ENCODE measurements at places on chromosomes 5 and 9.

GRCh38 chr9:122816163-122816867 lies 12.1 kb downstream of the PDCL start:
- DNase-seq = peak; percentile 21

- DNase-seq = no peak
Observed at GRCh38 chr9:118273048-118273447, 568.8 kb downstream of the TLR4 start.

DNA sequence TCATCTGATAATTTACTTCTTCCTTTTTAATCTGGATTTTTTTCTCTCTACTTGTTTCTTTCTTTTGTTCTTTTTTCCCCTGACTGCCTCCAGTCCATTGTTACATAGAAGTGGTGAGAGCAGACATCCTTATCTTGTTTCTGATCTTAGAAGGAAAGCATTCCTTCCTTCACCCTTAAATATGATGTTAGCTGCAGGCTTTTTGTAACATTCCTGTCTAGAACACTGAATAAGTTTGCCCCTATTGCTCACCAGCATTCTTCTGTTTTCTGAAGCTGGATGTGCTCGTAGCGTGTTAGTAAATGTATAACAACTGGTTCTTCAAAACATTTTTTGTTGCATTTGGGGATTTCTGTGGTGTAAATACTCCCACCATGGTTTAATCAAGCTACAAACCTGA lies 136.7 kb upstream of the NFIL3 start:
- DNase-seq = no peak

GRCh38 chr9:131700765-131701435 lies 39.0 kb downstream of the RAPGEF1 start:
- no peak for DNase-seq

- DNase-seq = peak; percentile 44
Observed at GRCh38 chr5:172958331-172959046, 735 bp upstream of the RPL26L1 start.

DNA sequence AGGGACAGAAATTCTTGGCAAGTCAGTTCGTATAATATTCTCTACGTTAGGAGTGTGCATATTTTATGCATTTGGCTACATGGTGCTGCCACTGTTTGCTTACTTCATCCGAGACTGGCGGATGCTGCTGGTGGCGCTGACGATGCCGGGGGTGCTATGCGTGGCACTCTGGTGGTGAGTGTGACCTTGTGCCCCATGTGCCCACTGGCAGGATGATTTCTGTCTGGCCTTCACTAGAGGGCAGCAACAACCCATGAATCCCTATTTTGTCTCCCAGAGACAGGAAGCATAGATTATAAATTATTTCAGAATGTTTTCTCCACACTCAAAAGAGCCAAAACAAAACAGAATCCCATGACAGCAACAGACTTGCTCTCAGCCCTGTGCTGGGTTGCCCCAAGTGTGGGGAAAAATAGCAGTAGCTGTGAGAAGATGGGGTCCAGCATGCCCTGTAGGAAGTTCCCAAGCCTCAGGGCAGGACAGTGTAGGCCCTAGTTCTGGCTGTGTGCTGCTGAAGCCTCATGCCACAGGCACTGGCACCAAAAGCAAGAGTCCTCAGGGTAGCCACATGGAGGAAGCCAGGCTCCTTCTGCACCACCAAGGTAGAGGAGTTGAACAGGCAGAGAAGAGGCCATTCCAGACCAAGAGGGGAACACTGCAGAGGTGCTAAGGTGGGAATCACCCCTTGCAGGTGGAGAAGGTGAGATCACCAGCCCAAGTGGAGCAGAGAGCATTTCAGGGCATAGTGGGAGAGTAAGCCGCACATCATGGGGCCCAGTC lies 16.0 kb downstream of the SLC22A5 start:
- DNase-seq = peak; percentile 41

DNA sequence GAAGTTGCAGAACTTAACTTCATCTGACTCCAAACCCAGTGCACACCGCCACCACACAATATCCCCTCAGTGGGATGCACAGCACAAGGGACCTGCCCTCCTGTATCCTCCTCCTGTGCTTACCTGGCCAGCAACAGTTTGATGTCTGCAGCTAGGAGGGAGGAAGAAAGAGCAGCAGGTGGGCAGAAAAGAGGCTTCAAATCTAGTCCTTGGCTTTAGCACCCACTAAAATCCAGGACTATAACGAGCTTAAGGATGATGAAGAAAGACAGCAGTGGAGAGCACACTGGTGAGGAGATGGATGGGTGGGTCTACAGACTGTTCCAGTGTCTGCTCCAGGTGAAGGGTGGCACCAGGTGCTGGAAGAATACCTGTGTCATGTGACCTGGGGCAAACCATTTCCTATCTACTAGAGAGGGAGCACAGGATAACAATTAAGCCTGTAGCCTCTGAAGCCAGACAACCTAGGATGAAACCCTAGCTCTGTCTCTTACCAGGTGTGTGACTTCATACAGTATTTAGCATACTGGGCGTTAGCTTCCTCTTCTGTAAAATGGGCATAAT lies 100.0 kb downstream of the SH3TC2 start:
- no peak for DNase-seq

DNA sequence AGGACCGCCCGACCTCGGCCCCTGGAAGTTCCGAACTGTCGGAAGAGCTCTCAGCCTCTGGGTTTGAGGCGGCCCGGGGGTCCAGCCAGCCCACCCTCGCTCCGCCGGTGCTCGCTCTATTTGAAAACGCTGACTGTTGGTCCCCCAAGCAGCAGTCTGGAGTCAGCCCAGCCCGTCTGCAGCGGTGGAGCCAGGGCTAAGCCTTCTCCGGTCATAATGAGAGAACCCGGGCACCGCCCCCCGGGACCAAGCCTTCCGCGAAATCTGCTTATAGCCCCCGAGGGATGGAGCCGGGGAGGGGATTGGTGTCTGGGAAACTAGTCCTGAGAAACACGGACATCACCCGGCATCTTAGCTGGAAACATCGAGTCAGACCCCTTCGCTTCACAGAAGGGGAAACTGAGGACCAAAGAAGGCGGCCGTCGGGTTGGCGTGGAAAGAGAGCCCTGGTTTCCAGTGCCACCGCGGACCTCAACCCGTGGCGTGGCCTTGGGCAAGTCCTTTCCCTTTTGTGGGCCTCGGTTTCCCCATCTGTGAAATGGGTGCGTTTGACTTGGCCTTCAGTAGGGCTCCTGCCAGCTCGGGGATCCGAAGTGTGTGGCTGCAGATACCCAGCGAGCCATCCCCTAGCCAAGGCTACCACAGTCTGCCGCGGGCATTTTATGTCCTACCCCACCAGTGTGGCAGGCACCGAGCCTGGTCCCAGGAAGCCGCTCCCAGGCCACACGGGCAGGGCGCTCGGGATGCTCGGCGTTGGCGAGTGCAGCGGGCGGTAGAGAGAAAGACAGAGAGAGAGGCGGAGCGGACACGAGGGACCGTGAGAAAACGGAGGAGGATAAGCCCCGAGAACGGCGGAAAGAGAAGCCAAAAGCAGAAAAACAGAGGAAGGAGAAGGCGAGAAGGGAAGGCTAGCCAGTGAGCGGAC lies 857 bp downstream of the ADAM19 start:
- peak; percentile 12 for DNase-seq

GRCh38 chr9:79221084-79221483 lies 350.7 kb upstream of the TLE4 start:
- no peak for DNase-seq

DNA sequence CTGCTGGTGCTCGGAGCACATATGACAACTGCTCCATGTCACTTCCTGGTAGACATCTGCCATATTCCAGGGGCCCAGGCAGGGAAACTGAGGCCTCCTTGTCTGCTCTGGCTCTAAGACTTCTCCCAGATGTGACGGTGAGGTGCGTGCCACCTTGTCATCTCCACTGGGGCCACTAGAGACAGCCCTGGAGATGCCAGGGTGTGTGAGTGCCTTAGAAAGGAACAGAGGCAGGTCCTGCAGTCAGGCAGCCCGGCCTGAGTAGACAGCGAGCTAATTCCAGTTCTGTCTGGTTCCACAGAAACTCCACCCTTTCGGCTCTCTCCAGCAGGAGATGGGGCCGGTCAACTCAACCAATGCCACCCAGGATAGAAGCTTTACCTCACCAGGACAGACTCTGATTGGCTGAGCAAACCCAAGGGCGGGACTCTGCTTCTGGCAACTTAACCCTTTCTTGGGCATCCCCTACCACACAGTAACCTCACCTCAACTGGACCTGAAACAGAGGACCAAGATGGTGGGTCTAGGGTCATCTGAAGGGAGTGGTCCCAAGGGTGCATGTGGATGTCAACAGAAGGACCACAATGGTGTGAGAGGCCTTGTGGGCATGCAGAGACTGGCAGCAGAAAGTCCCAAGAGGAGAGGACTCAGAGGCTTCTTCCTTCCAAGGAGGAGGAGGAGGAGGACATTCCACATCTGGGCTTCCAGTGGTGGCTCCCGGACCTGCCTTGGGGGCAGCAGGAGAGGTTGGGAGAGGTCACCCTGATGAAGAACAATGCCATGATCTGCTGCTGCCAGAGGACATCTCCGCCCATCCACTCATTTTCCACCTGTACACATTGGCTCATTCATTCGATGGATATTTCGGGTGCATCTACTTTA lies 77.7 kb downstream of the RGS3 start:
- DNase-seq = no peak

DNA sequence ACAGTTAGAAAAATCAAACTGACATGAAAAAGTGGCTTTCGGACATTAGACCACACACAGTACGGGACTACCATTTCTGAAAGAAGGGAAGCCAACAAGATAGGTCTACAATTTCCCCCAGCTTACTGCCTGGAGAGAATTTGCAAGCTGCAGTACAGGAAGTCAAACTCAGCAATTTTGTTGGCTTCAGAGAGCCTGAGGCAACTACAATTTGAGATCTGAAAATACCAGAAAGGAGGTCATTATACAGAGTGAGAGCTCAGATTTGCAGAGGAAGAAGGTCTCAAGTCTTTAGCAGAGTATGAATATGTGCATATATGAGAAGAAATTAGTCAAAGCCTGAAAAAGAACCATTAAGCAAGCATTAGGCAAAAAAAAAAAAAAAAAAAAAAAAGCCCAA lies 83.0 kb downstream of the OXCT1 start:
- no peak for DNase-seq

GRCh38 chr5:1723957-1724821 lies 75.4 kb downstream of the MRPL36 start:
- DNase-seq = peak; percentile 2

DNA sequence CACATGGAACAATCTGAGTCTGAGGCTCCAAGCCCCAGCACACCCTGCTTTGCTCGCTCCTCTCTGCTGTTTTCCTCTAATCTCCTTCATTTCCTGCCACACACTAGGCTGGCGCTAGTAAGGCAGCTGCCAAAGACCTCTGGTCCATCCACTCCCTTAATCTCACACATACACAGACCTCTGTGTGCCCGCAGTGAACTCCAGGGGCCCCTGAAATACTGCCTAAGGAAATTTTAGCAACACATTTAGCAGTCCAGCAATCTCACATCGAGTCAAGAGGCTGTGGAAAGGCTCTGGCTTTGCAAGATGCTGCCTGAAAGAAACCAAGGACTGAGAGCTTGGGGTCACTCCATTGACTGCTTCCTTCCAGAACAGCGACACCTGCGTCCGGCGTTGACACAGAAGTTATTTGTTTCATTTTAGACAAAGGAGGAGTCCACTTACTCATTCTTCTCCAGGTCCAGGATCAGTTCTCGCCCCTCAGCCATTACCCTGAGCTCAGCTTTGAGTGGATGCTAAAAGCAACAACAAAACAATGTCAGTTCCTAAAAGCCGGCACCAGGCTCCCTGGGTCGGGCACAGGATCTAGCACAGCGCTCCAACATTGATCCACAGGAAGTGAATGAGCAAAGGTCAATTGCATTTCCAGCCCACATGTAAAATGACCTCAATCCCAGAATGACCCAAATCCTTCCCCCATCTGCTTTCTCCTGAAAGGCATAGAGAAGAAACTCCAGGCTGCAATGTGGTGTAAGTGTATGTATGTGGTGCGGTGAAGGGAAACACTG lies 11.5 kb downstream of the ADAM19 start:
- DNase-seq = no peak

DNA sequence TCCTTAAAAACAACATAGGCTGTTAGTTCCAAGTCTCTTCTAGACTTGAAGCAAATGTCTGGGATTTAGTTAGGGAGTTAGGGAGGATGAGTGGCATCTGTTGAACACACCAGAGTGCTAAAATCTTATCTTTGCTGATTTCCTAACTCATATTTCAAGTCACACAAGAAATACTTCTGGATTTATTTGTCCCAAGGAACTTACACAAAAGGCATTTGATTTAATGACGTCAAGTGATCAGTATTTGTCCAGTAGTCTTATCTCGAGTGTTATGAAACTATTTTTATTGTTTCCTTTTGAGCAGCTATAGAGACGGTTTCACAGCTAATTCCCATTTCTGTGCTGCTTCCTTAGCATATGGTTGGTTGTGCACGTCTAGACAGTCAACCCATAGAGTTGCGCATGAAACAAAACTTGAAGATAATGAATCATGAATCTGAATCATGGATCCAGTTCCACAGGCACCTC lies 140.5 kb upstream of the TUT7 start:
- DNase-seq = no peak

- no peak for DNase-seq
Observed at GRCh38 chr5:122665051-122665450, 109.8 kb upstream of the SNX2 start.

- DNase-seq = no peak
Observed at GRCh38 chr9:128903871-128904620, 16.7 kb upstream of the PHYHD1 start.

- no peak for DNase-seq
Observed at GRCh38 chr5:150311015-150311692, 8.4 kb upstream of the ARSI start.

DNA sequence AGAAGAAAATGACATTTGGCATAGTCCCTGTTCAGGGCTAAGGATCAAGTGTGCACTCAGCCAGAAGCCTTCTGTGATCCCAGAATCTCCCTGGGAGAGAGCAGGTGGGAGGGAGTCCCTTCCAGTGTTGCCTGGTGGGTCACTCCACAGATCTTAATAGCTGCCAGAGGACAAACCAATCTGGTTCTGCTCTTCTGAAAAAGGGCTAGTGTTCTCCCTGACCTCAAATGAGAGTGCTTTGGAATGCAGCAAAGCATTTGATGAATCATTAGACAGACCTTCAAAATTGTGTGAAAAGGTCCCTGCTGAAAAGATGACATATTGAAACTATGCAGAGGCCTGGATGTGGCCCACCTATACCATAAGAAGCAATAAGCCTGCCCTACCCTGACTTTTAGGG lies 339.7 kb downstream of the TMEM232 start:
- no peak for DNase-seq
